ENCODE measurements at places on chromosomes 4 and X.

GRCh38 chr4:189940178-189941004 is at the start of gene FRG1:
FRG1 (plus strand) TSS chr4:189940872; CDS start chr4:189941010, 138 bp downstream.
- peak; percentile 95 for DNase-seq

- DNase-seq = peak; percentile 47
These were observed 7.6 kb downstream of the CLCN5 start for GRCh38 chrX:49930039-49930438.

DNA sequence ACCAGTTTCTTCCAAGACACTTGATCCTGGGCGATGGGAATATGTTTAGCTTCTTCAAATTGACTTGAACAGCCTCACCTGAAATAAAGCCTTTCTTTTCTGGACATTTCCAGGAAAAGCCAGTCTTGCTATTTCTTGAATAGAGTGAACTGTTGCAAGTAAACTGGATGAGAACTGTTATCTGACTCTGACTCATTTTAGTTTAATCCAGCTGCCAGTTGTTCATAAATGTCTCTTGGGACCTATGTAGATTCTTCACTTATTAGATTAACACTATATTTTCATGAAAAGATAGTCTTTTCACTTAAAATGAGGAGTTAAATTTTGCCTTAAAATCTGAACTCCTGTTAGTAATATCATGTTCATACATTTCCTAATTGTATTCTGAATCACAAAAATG is 615.4 kb upstream of the GALNT7 start:
- DNase-seq = peak; percentile 1

GRCh38 chr4:10204401-10205058 is 87.9 kb upstream of the WDR1 start:
- DNase-seq = peak; percentile 74

- no peak for DNase-seq
These were observed 13.7 kb upstream of the ADD1 start for GRCh38 chr4:2829933-2830451.

DNA sequence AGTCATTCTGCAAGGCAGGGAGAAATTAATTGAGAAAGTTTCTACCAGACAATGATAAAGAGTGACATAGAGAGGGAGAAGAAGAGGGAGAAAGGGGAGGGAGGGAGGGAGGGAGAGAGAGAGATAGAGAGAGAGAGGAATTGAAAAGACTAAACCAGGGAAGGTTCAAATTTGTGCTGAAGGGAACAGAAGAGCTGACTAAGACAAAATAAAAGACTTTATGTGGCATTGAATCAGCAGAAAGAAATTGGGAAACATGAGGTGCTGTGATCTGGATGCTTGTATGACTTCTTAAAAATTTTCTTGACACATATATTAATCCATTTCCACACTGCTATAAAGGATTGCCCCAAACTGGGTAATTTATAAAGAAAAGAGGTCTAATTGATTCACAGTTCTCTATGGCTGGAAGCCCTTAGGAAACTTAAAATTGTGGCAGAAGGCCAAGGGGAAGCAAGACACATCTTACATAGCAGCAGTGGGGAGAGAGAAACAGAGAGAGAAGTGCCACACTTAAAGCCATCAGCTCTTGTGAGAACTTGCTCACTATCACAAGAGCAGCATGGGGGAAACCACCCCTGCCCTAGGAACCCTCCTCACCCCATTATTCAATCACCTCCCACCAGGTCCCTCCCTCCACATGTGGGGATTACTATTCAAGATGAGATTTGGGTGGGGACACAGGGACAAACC is 13.5 kb upstream of the CXCL6 start:
- DNase-seq = peak; percentile 61

- DNase-seq = peak; percentile 78
These were observed 11.1 kb downstream of the MAEA start for GRCh38 chr4:1300466-1301455.

GRCh38 chrX:34612036-34612435 is 45.0 kb downstream of the TMEM47 start:
- peak; percentile 25 for DNase-seq

GRCh38 chr4:10075953-10076391 is 40.6 kb downstream of the WDR1 start:
- no peak for DNase-seq

GRCh38 chr4:40388239-40388638 is 53.1 kb downstream of the CHRNA9 start:
- DNase-seq = no peak

DNA sequence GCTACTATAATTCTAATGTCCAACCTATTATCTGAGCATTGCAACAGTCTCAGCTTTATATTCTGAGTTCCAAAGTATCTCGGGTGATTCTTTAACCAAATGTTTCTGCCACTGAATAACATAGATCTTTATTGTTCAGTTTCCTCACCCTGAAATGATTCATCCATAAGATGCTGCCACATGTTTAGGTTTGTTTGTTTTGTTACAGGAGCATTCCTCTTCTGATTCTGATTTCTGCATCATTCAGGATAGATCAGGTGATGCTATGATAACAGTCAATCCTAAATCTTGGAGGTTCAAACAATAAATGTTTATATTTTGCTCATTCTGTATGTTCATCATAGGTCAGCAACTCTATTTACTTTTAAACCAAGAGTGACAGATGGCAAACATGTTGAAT is 927.6 kb downstream of the PCDH7 start:
- no peak for DNase-seq

- no peak for DNase-seq
These were observed 400.4 kb upstream of the FAM241A start for GRCh38 chr4:111744847-111745246.

DNA sequence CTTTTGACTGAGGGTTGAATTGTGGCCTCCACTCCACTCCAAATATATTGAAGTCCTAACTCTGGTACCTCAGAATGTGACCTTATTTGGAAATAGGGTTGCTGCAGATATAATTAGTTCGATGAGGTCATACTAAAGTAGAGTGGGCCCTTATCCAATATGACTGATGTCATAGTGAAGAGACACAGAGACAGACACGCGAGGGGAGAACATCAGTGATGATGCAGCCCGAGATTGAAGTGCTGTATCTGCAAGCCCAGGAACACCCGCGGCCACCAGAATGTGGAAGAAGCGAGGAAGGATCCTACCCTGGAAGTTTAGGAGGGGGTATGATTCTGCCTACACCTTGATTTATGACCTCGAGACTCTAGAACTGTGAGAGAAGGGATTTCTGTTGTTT is 279.0 kb downstream of the ANKRD50 start:
- peak; percentile 96 for DNase-seq

GRCh38 chr4:124322234-124323065 is 390.1 kb downstream of the ANKRD50 start:
- DNase-seq = peak; percentile 73

DNA sequence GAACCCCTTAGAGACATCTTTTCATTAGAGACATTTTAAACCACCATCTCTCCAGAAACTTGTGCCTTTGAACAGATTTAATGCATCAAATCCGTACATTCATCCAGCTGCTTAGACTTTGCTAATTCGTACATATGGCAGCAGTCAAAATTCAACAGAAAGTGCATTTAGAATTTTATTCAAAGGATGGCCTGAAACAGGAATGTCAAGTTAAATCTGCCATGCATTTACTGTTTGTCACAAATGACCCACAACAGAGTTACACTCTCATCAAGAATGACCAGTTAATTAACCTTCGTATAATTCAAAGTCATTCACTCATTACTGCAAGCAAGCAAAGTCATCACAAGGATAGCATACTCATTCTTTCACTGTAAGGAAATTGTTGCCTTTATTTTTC is 284.3 kb downstream of the SLC7A11 start:
- no peak for DNase-seq

GRCh38 chr4:110636680-110637407 is 14.0 kb upstream of the PITX2 start:
- DNase-seq = peak; percentile 30

GRCh38 chrX:49237060-49237459 is 1.8 kb downstream of the CCDC22 start:
- DNase-seq = no peak

- DNase-seq = no peak
These were observed 135.3 kb upstream of the IL1RAPL2 start for GRCh38 chrX:104430742-104431119.

GRCh38 chrX:138890491-138890890 is 179.0 kb upstream of the FGF13 start:
- DNase-seq = no peak

GRCh38 chrX:55787063-55787462 is 69.5 kb downstream of the RRAGB start:
- DNase-seq = no peak

DNA sequence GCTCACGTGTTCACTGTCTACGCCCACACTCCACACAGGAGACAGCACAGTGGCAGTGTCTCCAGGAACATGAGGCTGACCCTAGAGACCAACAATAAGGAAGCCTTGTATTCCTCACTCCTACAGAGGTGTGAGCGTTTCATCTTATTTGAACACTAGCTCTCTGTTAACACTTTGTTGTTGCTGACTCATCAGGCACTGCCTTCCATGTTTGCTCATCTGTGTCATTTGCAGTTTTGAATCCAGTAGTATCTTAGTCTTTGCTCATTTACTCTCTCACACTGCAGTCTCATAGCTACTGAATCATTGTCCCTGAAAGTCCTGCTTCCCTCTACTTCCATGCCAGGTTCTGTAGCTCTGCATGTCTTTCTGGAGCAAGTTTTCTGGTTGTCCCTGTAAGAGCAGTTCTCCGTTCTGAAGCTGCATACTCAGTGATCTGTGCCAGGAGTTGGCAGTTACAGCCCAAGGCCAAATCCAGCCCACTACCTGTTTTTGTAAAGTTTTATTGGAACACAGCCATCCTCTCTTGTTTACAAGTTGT is 80.3 kb upstream of the DCLK2 start:
- peak; percentile 25 for DNase-seq

- DNase-seq = no peak
These were observed 55.7 kb upstream of the NUDT6 start for GRCh38 chr4:122978109-122978508.

DNA sequence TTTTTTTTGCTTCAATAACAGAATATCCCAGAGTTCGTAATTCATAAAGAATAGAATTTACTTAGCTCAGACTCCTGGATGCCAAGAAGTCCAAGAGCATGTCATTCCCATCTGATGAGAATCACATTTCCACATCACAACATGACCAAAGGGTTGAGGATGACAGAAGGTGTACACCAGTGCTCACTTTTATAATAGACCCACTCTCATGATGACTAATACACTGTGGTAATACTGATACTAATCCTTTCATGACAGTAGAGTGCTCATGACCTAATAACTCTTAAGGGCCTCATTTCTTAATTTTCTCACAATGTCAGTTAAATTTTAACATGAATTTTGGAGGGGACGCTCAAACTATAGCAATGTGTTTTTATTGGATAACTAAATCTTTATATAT is 69.2 kb downstream of the ZNF732 start:
- DNase-seq = no peak

GRCh38 chr4:140497747-140498636 is at the start of gene MGAT4D:
MGAT4D (minus strand) TSS chr4:140498293; CDS start chr4:140498222, 71 bp downstream.
- DNase-seq = no peak
